Activated naive CD4-positive, alpha-beta T cell treated with anti-CD3 and anti-CD28 coated beads for 36 hours (primary cell): ENCODE measurements at places on chromosomes 5 and 9. TPM values are rescaled to one million over a fixed set of nuclear protein-coding genes. Genes with fewer than 3 reads are reported as not detected.

- DNase-seq = peak; percentile 29
Observed at GRCh38 chr5:129460936-129461710, 1.0 kb downstream of the ADAMTS19 start.

DNA sequence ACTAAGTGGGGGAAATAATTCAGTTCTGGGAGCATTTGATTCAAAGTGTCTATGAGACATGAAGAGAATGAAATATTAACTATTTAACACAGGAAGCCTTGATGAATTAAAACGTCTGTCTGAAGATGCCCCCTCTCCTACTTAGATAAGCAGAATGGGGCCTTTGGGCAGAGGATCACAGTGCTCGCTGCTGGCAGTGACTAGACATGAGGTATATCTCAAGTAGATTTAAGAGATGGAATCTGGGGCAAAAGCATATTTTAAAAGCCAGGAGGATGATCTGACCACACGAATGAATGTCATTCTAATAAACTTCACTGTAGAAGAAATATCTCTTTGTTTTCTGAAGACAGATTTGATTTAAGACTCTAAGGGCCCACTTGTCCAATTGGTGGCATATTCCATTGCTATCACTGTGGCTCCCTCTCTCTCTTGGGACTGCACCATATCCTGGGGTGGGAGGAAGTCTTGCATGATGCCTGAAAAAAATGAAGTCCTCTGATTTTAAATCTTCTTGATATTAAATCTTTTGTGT lies 254.0 kb downstream of the MAN2A1 start:
- DNase-seq = no peak

- DNase-seq = no peak
Observed at GRCh38 chr5:17832949-17833745, 198.9 kb downstream of the TAF11L14 start.

GRCh38 chr5:452978-453710 lies 10.2 kb downstream of the EXOC3 start:
- no peak for DNase-seq

DNA sequence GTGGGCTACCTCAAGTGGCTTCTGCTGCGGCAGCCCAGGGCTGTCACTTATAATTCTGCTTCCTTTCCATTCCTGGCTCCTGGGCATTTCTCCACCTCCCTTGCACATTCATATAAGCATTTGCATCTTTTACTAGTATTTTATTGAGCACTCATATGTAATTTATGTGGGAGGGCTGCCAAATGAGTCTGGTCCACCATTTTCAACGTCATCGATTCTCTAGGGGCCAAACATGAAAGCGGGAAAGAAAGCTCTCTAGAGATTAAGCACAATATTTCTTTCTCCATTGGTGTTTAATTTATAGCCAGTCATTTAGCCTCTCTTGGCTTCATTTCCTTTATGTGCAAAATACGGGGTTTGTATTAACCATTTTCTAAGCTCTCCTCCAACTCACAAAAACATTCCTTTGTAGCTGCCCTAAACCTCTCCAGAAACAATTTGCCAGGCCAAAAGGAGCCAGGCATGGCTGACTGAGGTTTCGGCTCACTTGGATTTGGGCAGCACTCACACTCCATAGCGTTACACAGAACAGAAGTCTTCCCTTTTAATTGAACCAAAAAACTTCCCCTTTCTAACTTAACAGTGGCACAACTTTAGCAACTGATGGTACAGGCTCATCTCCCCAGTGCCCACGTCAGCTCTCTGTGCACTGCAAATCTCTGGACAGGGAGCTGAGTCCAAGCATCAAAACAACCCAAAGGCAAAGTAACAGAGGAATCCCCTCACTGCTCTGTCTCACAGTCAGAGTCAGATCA lies 183.5 kb downstream of the ROR2 start:
- DNase-seq = no peak

- no peak for DNase-seq
Observed at GRCh38 chr9:127741831-127742434, 6.8 kb upstream of the TOR2A start.

GRCh38 chr5:149238540-149238939 lies 33.1 kb upstream of the AFAP1L1 start:
- no peak for DNase-seq

Gene C7
- total RNA-seq = not detected
